ENCODE measurements at places on chromosomes 16 and 17. TPM values are rescaled to one million over a fixed set of nuclear protein-coding genes. Genes with fewer than 3 reads are reported as not detected.

GRCh38 chr16:56617212-56618085 is 8.1 kb upstream of the MT1E start:
- no peak overlapping the region for H3K27ac ChIP-seq
- peak overlapping the region; percentile 54 for H3K4me3 ChIP-seq
- peaks cover 42% of the 10 kb centered on the region for H3K4me1 ChIP-seq
- H3K27me3 ChIP-seq: peaks cover 28% of the 10 kb centered on the region
- DNase-seq: peak; percentile 78

DNA sequence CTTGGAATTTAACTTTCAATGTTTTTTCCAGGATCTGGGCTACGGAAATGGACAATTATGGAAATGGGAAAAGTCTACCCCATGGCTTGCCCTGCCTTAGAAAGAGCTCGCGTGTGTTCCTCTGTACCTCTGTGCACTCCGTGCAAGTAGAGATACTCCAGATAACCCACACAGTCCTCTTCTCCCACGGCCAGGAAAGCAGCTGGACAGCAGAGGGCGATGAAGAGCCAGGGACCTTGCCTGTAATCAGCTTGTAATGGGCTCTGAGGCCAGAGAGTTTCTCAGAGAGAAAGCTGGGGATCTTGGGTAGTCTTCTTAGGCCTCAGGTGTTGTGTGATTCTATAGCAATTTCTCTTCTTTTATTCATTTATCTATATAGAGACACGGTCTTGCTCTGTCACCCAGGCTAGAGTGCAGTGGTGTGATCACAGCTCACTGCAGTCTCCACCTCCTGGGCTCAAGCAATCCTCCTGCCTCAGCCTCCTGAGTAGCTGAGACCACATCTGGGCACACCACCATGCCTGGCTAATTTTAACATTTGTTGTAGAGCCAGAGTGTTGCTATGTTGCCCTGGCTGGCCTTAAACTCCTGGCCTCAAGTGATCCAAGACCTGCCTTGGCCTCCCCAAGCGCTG is 2.4 kb upstream of the SOCS7 start:
- H3K36me3 ChIP-seq: no peaks in the 10 kb centered on the region
- peak; percentile 91 for DNase-seq
- peaks cover 24% of the 10 kb centered on the region for H3K4me1 ChIP-seq

DNA sequence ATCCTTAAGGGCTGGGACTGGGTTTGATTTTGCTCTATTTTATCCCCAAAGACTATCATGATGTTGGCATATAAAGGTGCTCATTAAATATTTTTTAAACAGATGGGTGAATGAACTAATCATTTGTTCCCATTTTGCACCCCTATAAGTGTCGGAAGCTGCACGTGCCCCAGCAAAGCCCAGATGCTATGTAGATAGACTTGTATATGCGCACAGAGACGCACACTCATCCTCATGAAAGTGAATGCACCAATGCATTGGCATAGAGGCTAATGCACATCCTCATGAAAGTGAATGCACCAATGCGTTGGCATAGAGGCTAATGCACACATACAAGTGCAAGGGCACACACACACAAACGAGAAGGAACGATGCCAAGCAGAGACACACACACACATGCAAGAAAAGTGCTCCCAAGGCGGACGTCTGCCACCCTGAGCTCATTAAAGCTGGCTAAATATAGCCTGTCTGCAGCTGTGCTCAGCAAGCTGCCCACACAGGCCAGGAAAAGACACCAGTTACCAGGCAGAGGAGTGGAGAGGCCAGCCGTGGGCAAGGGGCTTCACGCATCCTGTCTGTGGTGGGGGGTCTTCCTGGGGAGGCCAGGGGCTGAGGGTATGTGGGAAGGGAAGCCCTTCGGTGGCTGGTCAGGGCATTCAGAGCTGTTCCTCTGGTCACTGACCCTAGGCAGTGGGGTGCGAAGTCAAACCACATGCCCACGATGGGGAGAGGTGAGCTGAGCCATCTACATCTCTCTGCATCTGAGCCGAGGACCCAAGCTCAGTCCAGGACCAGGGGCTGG is 52.6 kb downstream of the PIMREG start:
- H3K27me3 ChIP-seq: peaks cover 22% of the 10 kb centered on the region
- no peaks in the 10 kb centered on the region for H3K36me3 ChIP-seq
- peaks cover 14% of the 10 kb centered on the region for H3K4me1 ChIP-seq
- DNase-seq: no peak

GRCh38 chr16:56860226-56861020 is 4.6 kb upstream of the SLC12A3 start:
- peak overlapping the region; percentile 93 for H3K27ac ChIP-seq
- H3K4me1 ChIP-seq: peaks cover 56% of the 10 kb centered on the region
- peaks cover 2% of the 10 kb centered on the region for H3K27me3 ChIP-seq
- peak; percentile 88 for DNase-seq
- no peaks in the 10 kb centered on the region for H3K36me3 ChIP-seq

DNA sequence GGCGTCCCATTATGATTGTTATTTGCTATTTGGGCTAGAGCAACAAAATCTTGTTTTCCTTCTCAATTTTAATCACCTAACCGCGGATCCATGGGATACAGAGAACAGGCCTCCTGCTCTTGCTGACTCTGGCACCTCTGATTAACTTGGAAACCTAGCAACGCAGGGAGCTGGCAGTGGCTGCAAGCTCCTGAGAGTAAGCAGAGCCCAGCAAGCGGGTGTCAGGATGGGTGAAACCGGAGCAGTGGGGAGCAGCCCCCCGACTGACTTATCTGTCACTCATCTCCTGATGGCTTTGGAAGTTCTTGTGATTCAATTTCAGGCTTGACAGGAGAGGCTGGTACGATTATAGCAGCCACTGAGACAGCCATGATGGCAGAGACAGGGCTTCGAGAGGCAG is 45.5 kb upstream of the CDC42EP4 start:
- no peak overlapping the region for H3K4me3 ChIP-seq
- H3K27me3 ChIP-seq: no peaks in the 10 kb centered on the region
- no peaks in the 10 kb centered on the region for H3K36me3 ChIP-seq
- H3K4me1 ChIP-seq: no peaks in the 10 kb centered on the region
- DNase-seq: no peak

MYH8 gene
- not detected for total RNA-seq

FNDC8 gene
- total RNA-seq: not detected

All from activated CD8-positive, alpha-beta memory T cell treated with anti-CD3 and anti-CD28 coated beads, Interleukin-2, amount 10 ng/mL, durations not matched to agents 7 days and 5 days (primary cell).